ENCODE measurements at places on chromosomes 6 and 20. TPM values are rescaled to one million over a fixed set of nuclear protein-coding genes. Genes with fewer than 3 reads are reported as not detected.

SYNDIG1 gene
- 1.6 TPM for total RNA-seq

DNA sequence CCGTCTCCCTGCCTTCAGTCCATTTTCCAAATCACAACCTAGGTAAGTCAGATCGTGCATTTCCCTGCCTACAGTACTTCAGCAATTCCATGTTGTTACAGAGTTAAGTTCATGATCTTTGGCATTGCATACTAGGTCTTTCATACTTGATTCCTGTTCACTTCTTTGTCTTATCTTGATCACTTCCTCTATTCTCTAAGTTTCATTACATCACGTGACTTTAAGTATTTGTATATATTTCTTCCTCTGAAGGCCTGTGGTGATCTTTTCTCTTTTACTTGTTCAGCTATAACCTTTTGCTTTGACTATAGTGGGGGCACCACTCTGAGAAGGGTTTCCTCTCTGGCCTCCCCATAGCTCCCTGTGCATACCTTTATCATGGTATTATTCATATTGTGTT is 100.2 kb downstream of the TRMT11 start:
- DNase-seq: no peak

TMEM244 gene
- not detected for total RNA-seq

GRCh38 chr6:42453031-42453653 is 1.4 kb upstream of the TRERF1 start:
- DNase-seq: peak; percentile 86

SYNGAP1 gene
- total RNA-seq: 7.6 TPM

GRCh38 chr6:43630980-43631619 is 2.0 kb upstream of the GTPBP2 start:
- no peak for DNase-seq

DNA sequence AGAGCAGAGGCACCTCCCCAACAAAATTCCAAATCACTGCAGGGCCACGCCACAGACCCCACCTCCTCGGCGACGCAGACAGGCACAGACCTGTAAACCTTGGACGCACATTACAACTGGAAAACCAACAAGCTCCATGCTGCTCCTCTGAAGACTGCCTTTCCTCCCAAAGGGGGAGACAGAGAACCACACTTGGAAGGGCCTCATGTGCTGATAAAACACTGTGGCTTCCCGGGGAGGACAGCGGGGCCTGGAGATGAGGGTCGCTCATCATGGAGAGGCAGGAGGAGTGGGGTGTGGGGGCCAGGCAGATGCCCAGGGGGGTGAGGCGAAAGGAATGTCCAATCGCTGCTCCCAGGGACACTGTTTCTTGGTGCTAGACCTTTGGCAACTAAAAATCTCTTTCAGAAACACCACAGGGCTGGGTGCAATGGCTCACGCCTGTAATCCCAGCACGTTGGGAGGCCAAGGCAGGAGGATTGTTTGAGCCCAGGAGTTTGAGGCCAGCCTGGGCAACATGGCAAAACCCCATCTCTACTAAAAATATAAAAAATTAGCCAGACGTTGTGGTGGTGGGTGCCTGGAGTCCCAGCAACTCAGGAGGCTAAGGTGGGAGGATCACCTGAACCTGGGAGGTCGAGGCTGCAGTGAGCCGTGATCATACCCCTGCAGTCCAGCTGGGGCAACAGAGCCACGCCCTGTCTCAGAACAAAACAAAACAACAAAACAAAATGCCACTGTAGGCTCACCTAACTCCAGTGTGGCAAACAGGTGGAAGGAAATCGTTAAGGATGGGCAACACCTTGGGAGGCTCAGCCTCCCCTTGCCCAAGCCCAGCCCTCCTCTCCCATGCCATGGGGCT is 53.8 kb downstream of the ABHD12 start:
- DNase-seq: peak; percentile 27

DNA sequence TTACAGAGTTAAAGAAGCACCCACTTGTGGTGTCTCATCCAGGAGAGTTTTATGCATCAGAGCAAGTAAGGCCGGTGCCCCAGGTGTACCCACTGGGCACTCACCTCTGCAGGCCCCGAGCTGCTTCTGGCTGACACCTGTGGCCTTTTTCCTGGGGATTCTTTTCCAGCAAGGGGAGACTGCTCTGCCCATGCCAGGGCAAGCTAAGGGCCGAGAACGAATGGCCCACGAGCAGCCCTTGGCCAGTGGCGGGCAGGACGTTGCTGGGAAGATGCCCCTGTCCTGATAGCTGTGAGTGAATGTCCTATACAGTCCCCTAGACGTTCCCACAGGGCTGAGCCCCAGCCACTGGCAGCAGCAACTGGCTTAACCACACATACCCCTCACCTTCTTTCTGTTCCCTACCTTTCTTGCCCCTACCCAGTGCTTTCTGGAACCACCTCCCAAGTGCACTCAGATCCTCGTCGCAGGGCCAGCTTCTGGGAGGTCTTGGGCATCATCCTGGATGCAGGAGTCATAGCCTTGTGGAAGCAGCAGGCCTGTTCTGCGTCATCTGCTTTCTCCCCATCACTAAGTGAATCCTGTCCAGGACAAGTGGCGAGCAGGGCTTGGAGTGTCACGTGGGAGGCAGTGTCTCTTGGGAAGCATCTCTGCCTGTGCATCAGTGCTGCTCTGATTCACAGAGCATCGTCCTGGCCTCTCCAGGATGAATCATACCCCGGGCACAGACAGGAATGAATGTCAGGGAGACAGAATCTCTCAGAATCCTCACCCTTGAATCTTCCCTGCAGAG is 32.5 kb downstream of the SYNDIG1 start:
- peak; percentile 92 for DNase-seq

- peak; percentile 60 for DNase-seq
These were observed 12.1 kb upstream of the PDYN start for GRCh38 chr20:2005831-2006426.

KHDC1L gene
- not detected for total RNA-seq

- DNase-seq: no peak
These were observed 59.1 kb downstream of the LRFN2 start for GRCh38 chr6:40528051-40528450.

GRCh38 chr6:77447254-77447653 is 16.0 kb downstream of the HTR1B start:
- DNase-seq: peak; percentile 57

DNA sequence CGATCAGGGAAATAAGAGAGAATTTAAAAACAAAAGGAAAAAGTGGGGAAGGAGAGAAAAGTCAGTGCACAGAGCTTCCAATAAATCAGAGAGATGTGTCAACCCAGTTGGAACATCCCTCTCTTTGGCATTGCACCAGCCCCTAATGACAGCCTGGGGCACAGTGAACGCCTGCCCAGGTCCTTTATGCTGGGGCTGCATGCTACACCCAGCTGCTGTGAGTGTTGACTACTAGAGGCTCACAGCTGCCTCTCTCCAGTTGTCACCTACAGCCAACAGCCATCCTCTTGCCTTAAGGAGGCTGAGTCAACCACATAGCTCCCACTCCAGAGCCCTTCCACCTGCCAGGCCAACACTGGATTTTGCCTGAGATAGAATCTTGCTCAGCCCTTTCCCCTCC is 19.0 kb downstream of the OR2H2 start:
- DNase-seq: no peak

GJA1 gene
- 251 TPM for total RNA-seq

GRCh38 chr20:62287759-62288534 is 14.8 kb upstream of the ADRM1 start:
- DNase-seq: no peak

- DNase-seq: no peak
These were observed 51.8 kb upstream of the DTNBP1 start for GRCh38 chr6:15714658-15715057.

GRCh38 chr6:32844839-32845383 is 1.1 kb upstream of the PSMB8 start:
- DNase-seq: no peak

DNA sequence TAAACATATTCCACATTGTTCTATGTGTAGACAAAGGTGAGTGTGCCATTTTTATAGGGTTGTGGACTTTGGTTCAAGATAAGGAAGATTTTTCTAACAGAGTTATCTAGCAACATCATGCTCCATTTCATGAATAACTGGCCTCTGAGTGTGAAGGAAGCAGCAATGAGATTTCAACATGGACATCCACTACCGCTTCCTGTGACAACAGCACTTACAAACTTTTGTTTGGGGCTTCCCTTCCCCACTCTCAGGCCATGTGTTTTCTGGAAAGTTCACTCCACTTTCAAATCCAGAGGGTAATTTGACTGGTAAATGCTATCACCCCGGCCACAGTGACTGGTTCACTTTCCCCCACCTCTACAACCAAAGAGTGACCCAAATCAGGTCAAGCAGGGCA is 38.1 kb upstream of the PROKR2 start:
- no peak for DNase-seq

- DNase-seq: no peak
These were observed 88.0 kb upstream of the SOX4 start for GRCh38 chr6:21505574-21505990.

- DNase-seq: no peak
These were observed 80.4 kb upstream of the PMEPA1 start for GRCh38 chr20:57790176-57790575.

SLC29A1 gene
- total RNA-seq: 23.6 TPM

- DNase-seq: no peak
These were observed at the start of gene TREML2 for GRCh38 chr6:41200901-41201763. TSS of gene TREML2 (minus strand) at chr6:41201149. CDS start at chr6:41201008, 141 bp downstream.

EYA2 gene
- 1.6 TPM for total RNA-seq

GRCh38 chr20:47334022-47334551 is 22.4 kb downstream of the ZMYND8 start:
- DNase-seq: peak; percentile 89

GRCh38 chr20:58709703-58710039 is 17.1 kb downstream of the NPEPL1 start:
- DNase-seq: no peak

GRCh38 chr6:30844118-30844535 is 40.2 kb upstream of the DDR1 start:
- peak; percentile 75 for DNase-seq

DNA sequence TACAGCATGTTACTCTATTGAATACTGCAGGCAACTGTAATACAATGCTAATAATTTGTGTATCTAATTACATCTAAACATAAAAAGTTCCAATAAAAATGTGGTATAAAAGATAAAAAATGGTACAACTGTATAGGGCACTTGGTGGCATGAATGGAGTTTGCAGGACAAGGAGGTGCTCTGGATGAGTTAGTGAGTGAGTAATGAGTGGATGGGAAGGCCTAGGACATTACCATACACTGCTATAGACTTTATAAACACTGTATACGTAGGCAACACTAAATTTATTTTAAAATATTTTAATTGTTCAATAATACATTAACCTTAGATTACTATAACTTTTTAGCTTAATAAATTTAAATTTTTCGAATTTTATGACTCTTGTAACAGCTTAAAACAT is 579.6 kb upstream of the MAN1A1 start:
- no peak for DNase-seq

DNA sequence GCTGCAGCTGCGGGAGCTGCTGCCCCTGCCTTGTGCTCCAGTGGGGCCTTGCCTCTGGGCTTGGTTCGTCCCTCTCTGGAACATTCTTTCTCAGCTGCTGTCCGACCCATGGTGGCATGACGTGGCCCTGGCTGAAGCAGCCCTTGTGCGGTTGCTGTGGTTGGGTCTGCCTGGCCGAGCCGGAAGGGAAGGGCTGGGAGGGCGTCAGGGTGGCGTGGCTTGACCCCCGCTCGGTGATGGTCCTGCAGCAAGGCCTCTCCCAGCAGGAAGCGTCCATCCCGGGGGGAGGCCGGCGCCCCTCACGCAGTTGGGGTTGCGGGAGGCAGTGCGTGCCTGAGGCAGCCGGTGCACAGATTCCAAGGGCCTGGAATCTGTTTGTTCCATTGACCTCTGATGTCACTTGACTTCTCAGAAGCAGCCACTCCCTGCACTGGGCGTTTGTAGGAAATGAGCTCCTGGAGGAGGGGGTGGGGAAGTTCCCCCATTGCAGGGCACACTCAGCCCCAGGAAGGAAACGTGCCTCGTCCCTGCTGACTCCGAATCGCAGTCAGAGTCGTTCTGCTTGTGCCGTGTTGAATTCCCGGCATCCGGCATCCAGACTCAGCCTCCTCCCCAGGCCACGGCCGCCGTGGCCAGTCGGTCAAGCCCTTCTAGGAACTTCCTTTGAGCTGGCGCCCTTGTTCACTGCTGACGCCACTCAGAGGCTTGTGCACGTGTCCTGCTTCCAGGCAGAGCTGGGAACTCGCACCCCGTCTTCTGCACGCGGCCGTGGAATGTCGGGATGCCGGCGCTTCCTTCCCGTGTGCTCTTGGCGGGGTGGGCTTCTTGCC is 9.7 kb upstream of the TNFRSF6B start:
- DNase-seq: peak; percentile 92

RSPH4A gene
- total RNA-seq: 0.82 TPM

DNA sequence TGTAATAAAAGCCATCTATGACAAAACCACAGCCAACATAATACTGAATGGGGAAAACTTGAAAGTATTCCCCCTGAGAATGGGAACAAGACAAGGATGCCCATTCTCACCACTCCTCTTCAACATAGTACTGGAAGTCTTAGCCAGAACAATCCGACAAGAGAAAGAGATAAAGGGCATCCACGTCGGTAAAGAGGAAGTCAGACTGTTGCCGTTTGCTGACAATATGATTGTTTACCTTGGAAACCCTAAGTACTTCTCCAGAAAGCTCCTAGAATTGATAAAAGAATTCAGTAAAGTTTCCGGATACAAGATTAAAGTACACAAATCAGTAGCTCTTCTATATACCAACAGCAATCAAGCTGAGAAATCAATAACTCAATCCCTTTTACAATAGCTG is 14.0 kb upstream of the RUNX2 start:
- DNase-seq: no peak

DNA sequence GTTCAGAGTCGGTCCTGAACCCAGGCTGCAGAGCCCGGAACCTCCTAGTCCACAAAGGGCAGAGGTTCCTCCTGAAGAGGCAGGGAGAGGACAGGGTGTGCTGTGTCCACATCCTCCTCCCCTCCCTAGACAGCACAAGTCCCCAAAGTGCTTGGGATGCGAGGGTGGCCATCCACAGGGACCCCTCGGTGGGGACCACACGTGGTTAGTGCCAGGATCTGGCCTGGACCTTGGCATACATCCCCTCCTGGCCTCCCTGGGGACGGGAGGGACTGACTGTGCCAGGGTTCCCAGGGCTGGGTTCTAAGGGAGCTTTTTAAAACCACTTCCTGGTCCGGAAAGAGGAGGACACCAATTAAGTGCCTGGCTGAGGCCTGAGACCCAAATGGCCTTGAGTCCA is 63.2 kb downstream of the CTCFL start:
- no peak for DNase-seq

- no peak for DNase-seq
These were observed 268.1 kb downstream of the ADGB start for GRCh38 chr6:146866731-146867414.

- DNase-seq: no peak
These were observed 44.5 kb downstream of the RBM38 start for GRCh38 chr20:57435498-57436222.

DNA sequence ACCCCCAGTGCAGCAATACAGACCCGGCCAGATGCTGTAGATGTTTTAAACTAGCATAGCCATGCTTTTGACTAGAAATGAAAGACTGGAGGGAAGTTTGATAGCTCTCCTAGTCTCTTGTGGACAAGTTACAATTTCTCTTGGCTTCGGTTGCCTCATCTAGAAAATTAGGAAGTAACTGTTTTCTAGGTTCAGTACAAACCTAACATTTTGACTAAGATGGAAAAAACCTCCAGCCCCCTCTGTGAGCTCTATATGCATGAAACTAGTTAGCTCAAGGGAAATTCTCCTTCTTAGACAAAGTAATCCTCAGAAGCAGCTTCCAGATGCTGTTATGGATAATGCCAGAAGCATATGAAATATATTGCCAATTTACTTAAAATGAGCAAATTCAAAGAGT is 86.6 kb downstream of the RNF144B start:
- no peak for DNase-seq

GRCh38 chr20:45053430-45054351 is 47.2 kb downstream of the KCNS1 start:
- DNase-seq: peak; percentile 43

- no peak for DNase-seq
These were observed 2.4 kb upstream of the PRPH2 start for GRCh38 chr6:42724825-42725224.

GRCh38 chr20:48921168-48921882 is at the start of gene ARFGEF2:
TSS of gene ARFGEF2 (plus strand) at chr20:48921711. CDS start at chr20:48921890, 179 bp downstream.
- peak; percentile 82 for DNase-seq
